ENCODE measurements at places on chromosomes 2 and 18. TPM values are rescaled to one million over a fixed set of nuclear protein-coding genes. Genes with fewer than 3 reads are reported as not detected.

SERPINB5 gene
- polyA plus RNA-seq, result not detected

- DNase-seq, result no peak
These were observed 92.3 kb downstream of the BIN1 start for GRCh38 chr2:127014630-127015029.

AFF3 gene
- polyA plus RNA-seq, result 83.9 TPM

DNA sequence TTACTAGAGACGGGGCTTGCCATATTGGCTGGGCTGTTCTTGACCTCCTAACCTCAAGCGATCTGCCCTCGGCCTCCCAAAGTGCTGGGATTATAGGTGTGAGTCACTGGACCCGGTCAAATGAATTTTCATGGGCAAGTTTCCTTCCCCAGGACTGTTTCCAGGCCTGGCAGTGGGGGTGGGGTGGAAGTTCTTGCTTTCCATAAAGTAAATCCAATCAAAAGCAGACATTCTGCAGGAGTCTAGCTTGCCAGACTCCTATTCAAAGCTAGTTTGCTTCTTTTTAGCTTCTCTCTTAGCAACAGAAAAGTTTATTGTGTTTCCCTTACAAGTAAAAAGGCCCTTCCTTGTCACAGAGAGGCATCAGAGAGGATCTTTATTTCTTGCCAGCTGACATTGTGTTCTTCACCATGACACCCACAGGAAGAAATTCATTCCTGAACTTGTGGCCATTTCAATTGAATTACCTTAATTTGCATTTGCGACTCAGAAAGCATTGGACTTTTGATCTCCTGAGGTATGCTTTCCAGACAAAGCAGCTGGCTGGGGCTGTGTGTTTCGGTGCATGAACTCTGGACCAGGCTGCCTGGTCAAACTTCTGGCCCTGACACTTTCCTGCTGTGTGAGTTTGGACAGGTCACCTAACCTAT lies 37.9 kb downstream of the LYPD1 start:
- DNase-seq, result no peak

KIF5C gene
- polyA plus RNA-seq, result 0.82 TPM
